ENCODE measurements at places on chromosomes 12 and 14.

- no peaks in the 10 kb centered on the region for H3K27me3 ChIP-seq
- H3K36me3 ChIP-seq: no peaks in the 10 kb centered on the region
- no peak overlapping the region for H3K27ac ChIP-seq
- no peak overlapping the region for H3K4me3 ChIP-seq
Observed at GRCh38 chr14:69270795-69271708, 11.1 kb downstream of the GALNT16 start.

- no peak for DNase-seq
- no peaks in the 10 kb centered on the region for H3K27me3 ChIP-seq
- no peaks in the 10 kb centered on the region for H3K36me3 ChIP-seq
Observed at GRCh38 chr14:56331592-56332216, 213.5 kb downstream of the PELI2 start.

GRCh38 chr14:32400480-32400879 lies 71.4 kb downstream of the AKAP6 start:
- no peak for DNase-seq
- no peak overlapping the region for H3K4me3 ChIP-seq
- no peaks in the 10 kb centered on the region for H3K4me1 ChIP-seq
- H3K27ac ChIP-seq: no peak overlapping the region
- no peaks in the 10 kb centered on the region for H3K36me3 ChIP-seq
- no peaks in the 10 kb centered on the region for H3K27me3 ChIP-seq

GRCh38 chr14:72516936-72517700 lies 376.8 kb downstream of the DPF3 start:
- no peaks in the 10 kb centered on the region for H3K4me1 ChIP-seq
- H3K27me3 ChIP-seq: no peaks in the 10 kb centered on the region
- H3K36me3 ChIP-seq: no peaks in the 10 kb centered on the region

GRCh38 chr12:43282106-43282505 lies 269.9 kb downstream of the ADAMTS20 start:
- no peaks in the 10 kb centered on the region for H3K36me3 ChIP-seq
- H3K4me1 ChIP-seq: no peaks in the 10 kb centered on the region
- DNase-seq: no peak

DNA sequence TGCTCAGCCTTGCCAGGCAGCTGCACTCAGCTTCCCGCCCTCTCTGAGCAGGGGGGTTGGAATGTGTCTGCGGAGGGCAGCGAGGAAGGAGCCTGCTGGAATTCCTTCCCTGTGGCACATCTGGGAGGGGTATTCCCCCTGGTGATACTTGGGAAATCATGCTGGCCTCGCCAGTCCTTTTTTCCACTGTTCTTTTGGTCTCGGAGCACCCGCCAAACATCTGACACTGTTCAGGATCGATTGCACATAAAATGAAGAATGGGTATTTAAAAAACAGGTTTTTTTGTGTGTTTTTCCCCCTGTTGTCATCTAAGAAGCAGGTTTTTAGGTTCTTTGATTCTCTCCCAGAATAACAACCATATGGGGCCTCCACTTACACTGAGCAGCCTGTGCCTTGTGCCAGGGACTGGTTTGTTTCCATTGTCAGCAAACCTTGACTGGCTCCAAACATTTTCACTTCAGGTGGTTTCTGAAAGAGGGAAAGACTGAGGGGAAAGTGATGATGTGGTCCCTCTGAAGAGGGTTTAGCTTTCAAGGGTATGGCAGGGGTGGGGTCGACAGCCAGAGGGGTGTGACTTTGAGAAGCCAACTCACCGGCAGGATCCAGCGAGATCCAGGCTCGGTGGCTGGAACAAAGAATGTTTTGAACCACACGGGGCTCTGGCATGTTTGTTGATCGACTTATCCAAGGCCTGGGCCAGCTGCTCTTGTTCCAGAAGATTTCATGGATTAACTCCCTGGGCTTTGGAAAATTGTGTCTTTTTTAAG lies 215.1 kb downstream of the CACNA1C start:
- H3K4me1 ChIP-seq: peaks cover 42% of the 10 kb centered on the region
- H3K27ac ChIP-seq: peak overlapping the region; percentile 78
- no peak overlapping the region for H3K4me3 ChIP-seq
- DNase-seq: no peak
- H3K36me3 ChIP-seq: no peaks in the 10 kb centered on the region
- H3K27me3 ChIP-seq: no peaks in the 10 kb centered on the region

GRCh38 chr12:18160901-18161300 lies 70.9 kb upstream of the RERGL start:
- no peak overlapping the region for H3K4me3 ChIP-seq
- H3K27me3 ChIP-seq: no peaks in the 10 kb centered on the region
- no peak overlapping the region for H3K27ac ChIP-seq
- no peaks in the 10 kb centered on the region for H3K36me3 ChIP-seq
- no peak for DNase-seq
- no peaks in the 10 kb centered on the region for H3K4me1 ChIP-seq

DNA sequence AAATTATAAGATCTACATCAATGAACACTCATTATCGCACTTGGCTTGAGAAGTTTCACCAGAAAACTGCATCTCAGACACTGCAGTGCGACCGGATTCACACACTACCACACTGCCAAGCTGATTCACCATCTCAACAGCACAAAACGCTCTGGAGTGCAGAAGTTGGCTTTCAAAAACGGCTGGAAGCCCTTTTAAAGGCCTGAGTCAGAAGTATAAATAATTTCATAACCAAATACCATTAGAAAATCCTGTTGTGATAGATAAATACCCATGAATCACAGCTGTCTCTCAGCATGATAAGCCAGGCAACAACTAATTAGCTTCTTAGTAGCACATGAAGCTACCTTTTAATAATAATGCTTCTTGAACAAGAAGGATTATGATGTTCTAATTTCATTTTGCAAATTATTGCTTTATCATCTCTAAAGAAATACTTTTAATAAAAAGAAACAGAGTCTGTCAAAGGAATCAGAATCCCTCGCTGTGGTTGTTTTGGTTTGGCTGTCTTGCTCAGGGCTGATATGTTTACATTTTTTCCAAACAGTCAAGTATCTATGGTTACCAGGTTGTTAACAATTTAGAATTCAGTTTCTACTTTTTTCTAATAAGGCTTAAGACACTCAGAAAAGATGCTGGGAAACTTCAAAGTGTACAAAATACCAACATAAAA lies 51.2 kb downstream of the SLC2A13 start:
- DNase-seq: peak; percentile 13
- H3K27me3 ChIP-seq: no peaks in the 10 kb centered on the region
- H3K27ac ChIP-seq: peak overlapping the region; percentile 57
- H3K36me3 ChIP-seq: no peaks in the 10 kb centered on the region
- no peak overlapping the region for H3K4me3 ChIP-seq

GRCh38 chr12:27552886-27553560 lies 29.0 kb downstream of the PPFIBP1 start:
- no peaks in the 10 kb centered on the region for H3K36me3 ChIP-seq
- H3K27ac ChIP-seq: peak overlapping the region; percentile 72
- H3K27me3 ChIP-seq: no peaks in the 10 kb centered on the region

- H3K27me3 ChIP-seq: no peaks in the 10 kb centered on the region
- DNase-seq: no peak
- no peaks in the 10 kb centered on the region for H3K36me3 ChIP-seq
- H3K27ac ChIP-seq: no peak overlapping the region
- no peak overlapping the region for H3K4me3 ChIP-seq
- H3K4me1 ChIP-seq: peaks cover 5% of the 10 kb centered on the region
Observed at GRCh38 chr12:25236190-25236589, 14.5 kb downstream of the KRAS start.

DNA sequence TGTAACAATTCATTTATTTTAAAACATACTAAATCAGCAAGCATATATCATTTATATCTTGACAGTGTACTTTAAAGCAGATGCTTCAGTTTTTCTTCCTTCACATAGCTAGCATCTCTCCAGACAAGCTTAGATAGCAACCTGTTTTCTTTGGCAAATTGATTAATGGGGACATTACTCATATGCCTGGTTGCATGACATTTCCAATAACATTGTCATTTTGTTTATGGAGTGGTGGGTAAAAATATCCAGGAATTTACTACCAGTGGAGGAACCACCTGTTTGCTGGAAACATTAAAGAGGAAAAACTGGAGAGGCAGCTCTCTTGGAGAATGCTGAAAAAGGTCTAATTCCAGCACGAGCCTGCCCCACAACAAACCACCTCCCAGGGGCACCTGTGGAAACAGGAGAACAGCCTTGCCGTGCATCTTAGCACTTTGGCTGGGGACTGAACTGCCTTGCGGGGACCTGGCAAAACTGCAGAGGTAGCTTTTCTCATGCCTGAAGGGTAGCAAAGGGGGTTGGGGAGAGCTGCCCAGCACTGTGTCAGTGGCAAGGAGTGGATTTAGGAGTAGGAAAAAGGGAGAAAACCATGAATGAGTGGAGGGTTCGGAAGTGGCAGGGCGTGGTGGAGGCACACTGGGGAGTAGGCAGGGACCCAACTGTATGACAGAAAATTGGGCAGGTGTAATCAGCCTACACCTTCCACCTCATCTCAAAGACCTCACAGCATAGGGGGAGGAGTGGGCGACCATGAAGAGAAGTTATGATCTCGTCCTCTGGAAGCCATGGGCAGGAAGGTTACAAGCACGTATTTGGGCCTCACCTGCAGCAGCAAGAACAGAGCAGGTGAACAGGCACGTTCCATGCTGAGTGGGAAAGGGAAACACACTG lies 11.7 kb upstream of the CREBL2 start:
- DNase-seq: no peak
- H3K4me1 ChIP-seq: no peaks in the 10 kb centered on the region
- H3K4me3 ChIP-seq: no peak overlapping the region
- H3K27ac ChIP-seq: no peak overlapping the region
- H3K36me3 ChIP-seq: no peaks in the 10 kb centered on the region

DNA sequence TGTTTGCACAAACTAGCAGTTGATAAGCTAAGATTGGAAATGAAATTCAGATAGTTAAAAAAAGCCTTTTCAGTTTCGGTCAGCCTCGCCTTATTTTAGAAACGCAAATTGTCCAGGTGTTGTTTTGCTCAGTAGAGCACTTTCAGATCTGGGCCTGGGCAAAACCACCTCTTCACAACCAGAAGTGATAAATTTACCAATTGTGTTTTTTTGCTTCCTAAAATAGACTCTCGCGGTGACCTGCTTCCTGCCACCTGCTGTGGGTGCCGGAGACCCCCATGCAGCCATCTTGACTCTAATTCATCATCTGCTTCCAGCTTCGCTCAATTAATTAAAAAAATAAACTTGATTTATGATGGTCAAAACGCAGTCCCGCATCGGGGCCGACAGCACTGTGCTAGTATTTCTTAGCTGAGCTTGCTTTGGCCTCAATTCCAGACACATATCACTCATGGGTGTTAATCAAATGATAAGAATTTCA lies 335.6 kb downstream of the TMEM121 start:
- DNase-seq: peak; percentile 27
- peaks cover 3% of the 10 kb centered on the region for H3K27me3 ChIP-seq
- H3K36me3 ChIP-seq: no peaks in the 10 kb centered on the region
- peak overlapping the region; percentile 28 for H3K27ac ChIP-seq

DNA sequence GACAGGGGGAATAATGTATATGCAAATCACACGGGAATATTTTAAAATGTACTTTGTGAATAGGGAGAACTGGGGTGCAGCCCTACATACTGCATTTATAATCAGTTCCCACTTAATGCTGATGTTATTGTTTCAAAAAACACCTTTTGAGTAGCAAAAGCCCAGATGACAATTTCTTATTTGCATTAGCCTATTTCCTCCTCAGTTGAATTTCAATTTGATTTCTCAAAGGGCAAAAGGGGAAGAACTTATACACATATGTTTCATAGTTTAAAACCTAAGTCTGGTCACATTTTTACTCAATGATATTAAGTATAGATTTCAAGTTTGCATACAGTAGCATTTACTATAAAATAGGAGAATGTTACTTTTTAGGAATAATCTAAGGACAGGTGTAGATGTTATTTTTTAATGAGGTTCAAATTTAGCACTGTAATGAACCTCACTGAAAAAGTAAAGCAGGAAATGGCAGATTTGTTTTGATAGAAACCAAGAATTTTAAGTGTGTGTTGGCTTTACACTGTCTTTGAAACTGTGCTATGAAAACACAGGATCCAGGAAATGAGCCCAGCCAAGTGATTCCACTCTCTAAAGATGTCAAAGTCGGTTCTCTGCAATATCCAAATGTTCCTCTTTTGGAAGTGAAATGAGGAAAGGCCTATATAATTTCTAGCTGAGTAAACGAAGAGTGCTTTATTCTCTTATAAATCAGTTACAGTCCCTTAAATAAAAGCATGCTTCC lies 367.4 kb downstream of the BTG1 start:
- DNase-seq: no peak
- H3K27ac ChIP-seq: peak overlapping the region; percentile 56
- no peaks in the 10 kb centered on the region for H3K27me3 ChIP-seq

GRCh38 chr12:53344487-53344823 lies 8.3 kb upstream of the SP7 start:
- peak overlapping the region; percentile 59 for H3K4me3 ChIP-seq
- no peaks in the 10 kb centered on the region for H3K4me1 ChIP-seq
- H3K36me3 ChIP-seq: no peaks in the 10 kb centered on the region
- DNase-seq: no peak
- no peaks in the 10 kb centered on the region for H3K27me3 ChIP-seq

DNA sequence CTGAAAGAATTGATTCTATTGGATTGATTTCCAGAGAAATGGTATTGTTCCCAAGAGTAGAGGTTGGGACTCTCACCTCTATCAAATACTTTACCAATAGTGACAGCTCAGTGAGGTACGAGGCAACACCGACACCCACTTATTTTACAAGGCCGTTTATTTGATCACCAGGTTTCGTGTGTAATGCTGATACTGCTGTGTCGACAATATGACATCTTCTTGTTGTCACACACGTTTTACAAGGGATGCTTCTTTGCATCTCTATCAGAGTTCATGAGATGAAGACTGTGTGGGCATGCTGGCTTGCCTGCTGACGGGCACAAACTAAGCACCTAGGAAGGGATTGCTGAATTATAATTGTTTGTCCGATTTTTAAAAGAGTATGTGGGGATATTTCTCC lies 217.8 kb upstream of the EGLN3 start:
- H3K27ac ChIP-seq: no peak overlapping the region
- H3K36me3 ChIP-seq: no peaks in the 10 kb centered on the region
- DNase-seq: no peak
- no peaks in the 10 kb centered on the region for H3K27me3 ChIP-seq
- no peak overlapping the region for H3K4me3 ChIP-seq
- H3K4me1 ChIP-seq: peaks cover 8% of the 10 kb centered on the region

DNA sequence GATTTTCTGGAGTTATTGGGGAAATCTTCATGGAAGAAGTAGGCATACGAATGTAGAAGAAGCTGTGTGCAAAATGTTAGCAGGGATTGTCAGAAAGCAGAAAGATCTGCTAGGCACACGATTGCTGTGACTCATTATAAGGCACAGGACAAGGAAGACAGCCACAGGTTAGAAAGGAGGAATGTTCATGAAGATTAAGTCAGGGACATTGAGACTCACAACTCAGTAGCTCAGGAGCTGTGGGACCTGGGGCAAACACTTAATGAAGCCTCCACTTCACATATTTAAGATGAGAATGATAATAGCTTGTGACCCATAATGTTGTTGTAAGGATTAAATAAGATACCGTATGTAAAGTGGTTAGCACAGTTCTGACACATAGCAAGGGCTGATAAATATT lies 26.6 kb upstream of the RTRAF start:
- H3K27ac ChIP-seq: no peak overlapping the region
- H3K36me3 ChIP-seq: no peaks in the 10 kb centered on the region
- no peak for DNase-seq
- no peaks in the 10 kb centered on the region for H3K27me3 ChIP-seq

Data from transverse colon (tissue), 4 donors.